ENCODE measurements at places on chromosomes 4 and X.

- DNase-seq: no peak
Measured at GRCh38 chr4:125464146-125464545, 149.4 kb downstream of the FAT4 start.

GRCh38 chr4:138689187-138689586 lies 326.4 kb upstream of the NOCT start:
- DNase-seq: no peak

DNA sequence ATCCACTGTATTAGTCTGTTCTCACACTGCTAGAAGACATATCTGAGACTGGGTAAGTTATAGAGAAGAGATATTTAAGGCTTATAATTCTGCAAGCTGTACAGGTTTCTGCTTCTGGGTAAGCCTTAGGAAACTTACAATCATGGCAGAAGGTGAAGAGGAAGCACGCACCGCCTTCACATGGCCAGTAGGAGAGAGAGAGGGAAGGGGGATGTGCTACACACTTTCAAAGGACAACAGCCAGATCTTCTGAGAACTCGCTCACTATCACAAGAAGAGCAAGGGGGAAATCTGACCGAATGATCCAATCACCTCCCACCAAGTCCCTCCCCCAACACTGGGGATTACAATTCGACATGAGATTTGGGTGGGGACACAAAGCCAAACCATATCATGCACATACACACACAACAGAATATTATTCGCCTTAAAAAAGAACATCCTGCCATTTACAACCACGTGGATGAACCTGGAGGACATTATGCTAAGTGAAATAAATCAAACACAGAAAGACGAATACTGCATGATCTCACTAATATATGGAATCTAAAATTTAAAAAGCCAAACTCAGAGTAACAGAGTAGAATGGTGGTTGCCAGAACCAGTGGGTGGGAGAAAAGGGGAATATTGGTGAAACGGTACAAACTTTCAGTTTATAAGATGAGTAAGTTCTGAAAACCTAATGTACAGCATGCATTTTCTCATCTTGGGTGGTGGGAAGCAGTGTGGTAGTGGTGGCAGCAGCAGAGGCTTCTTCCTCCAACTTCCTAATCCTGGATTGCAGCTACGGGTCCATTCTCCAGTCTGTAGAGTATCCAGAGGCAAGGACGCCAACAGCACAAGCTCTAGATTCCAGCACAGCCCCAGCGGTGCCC lies 12.8 kb downstream of the FRYL start:
- no peak for DNase-seq

DNA sequence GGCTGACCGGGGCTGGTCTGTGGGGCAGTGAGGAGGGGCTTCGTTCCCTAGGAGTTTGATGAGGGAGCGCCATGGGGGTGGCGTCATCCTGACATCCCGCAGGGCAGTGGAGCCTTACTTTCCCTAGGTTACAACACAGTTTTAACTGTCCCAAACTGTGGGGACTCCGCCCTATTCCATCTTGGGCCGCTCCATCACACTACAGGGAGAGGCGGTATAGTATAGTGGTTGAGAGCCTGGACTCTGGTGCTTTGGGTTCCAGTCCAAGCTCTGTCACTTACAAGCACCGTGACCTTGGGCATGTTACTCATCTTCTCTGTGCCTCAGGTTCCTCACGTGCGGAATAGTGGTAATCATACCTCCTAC lies 44.2 kb downstream of the ZNF185 start:
- DNase-seq: no peak

DNA sequence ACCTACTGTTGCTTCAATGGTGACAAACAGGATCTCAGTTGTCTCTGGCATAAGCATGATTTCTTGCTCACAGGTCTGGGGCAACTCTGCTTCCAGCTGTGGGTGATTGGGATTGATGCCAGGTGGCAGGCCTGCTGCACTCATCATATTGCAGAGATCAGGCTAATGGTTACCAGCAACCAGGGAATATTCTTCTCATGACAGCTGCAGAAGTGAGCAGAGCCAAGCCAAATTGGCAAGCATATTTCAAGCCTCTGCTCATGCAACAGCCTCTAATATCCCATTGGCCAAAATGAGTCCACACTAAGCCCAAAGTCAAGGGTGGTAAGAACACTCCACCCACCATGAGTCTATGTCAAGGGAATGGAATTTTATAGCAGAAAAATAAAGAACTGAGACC lies 26.7 kb upstream of the TBC1D19 start:
- no peak for DNase-seq

DNA sequence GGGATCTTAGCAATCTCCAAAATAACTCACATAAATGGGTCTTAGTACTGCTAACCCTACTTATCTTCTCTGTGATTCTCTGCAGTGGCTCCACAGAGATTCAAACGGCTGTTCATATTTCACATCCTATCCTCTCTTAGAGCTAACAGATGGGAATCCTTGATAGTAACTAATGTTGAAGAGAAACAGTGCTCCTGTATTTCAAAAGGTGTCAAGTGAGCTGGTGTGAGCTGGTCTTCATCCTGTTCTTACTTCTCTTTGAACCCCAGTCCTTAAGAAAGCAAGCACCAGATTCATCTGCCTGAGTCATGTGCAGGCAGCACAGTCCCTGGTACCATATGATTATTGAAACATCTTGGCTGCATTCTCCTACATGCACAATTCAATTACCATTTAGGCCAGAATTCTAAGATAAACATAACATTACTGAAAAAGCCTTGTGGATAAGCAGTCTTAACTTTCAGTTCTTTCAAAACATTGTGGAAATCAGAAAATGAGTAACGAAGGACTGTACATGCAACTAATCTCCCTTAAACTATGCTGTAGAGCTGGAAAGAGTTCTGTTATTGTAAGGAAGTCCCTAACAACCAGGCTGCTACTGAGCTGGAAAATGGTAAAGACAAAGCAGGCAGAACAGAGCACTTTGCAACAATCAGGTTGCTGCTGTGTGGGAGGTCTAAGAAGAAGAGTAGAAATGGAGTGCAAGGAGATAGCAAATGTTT lies 153.1 kb downstream of the NPNT start:
- DNase-seq: no peak

- DNase-seq: no peak
Measured at GRCh38 chr4:161320377-161320776, 843.4 kb downstream of the FSTL5 start.

GRCh38 chr4:184850431-184851199 lies 24.8 kb upstream of the ACSL1 start:
- DNase-seq: no peak

GRCh38 chrX:2451501-2452316 lies 49.1 kb downstream of the DHRSX start:
- no peak for DNase-seq

- no peak for DNase-seq
Measured at GRCh38 chr4:65007841-65008439, 598.7 kb upstream of the TECRL start.

- no peak for DNase-seq
Measured at GRCh38 chr4:48752726-48753125, 27.4 kb downstream of the FRYL start.

GRCh38 chr4:113109106-113109718 lies 59.8 kb downstream of the ANK2 start:
- no peak for DNase-seq

DNA sequence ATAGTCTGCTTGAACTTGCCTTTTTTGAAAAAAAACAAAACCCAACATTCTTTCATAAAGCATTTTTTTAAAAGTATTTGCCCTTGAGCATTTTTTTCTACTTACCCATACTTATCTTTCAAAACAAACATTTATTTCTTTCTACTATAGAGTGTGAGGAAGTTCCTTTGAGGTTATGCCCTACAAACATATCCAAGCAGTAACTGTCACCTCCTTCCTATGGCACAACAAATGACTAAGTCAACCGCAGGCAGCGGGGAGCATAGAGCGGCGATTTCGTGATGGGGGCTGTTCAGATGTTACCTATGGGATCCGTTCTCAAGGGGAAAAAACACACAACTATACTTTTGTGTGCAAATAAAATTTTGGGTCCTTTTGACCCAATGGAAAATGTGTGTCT lies 19.4 kb downstream of the SPRY1 start:
- no peak for DNase-seq

DNA sequence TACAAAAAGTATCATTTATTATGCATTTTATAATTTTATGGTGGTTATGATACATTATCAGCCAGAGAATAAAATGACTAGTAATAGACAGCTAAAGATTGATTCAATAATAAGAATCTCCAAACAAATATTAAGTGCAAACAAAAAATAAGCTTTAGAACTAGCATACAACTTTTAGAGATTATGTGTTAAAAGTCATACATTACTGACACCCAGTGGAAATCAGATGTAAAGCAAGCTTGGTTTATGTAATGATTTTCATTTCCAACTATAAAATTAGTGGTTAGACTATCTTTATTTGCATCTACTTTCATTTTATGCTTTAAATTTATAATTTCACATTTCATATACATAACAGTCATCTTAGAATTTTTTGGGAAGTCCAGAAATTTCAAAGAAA lies 57.7 kb downstream of the IL13RA2 start:
- DNase-seq: no peak

GRCh38 chr4:188960411-188961093 lies 821.3 kb downstream of the TRIML1 start:
- no peak for DNase-seq

GRCh38 chrX:69029771-69030170 lies 135.5 kb downstream of the PJA1 start:
- DNase-seq: no peak

- no peak for DNase-seq
Measured at GRCh38 chrX:69020316-69020715, 144.9 kb downstream of the PJA1 start.

- no peak for DNase-seq
Measured at GRCh38 chr4:109321232-109321631, 18.8 kb upstream of the COL25A1 start.

GRCh38 chr4:22999419-22999818 lies 306.7 kb downstream of the GBA3 start:
- DNase-seq: no peak

DNA sequence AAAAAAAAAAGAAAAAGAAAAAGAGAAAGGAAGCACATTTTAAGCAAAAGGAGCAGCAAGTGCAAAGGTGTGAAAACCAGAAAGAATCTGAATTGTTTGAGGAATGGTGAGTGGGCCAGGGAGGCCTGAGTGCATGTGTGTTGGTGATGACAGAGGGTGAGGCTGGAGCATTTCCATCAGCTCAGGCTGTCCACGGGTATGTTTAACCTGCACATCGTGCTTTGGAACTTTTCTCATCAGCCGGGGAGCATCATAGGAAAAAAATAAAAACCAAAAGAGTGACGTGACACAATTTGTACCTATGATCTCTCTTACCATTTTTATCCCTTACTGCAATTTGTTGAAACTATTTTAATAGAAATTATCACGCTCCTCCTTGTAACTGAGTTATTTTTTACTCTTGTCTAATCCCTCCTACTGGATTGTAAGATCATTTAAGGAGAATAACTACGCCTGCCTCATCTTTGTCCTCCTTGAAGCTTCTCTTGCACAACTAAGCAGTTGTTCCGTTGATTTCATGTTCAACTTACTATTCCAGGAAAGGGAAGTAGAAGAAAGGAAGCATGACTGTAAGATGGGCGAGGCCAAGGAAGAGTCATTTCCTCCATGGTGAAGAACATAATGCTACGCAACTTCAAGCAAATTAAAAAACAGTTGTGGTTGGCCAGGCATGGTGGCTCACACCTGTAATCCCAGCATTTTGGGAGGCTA lies 7.0 kb downstream of the PALLD start:
- no peak for DNase-seq

- DNase-seq: no peak
Measured at GRCh38 chrX:781224-782204, 150.9 kb downstream of the SHOX start.

DNA sequence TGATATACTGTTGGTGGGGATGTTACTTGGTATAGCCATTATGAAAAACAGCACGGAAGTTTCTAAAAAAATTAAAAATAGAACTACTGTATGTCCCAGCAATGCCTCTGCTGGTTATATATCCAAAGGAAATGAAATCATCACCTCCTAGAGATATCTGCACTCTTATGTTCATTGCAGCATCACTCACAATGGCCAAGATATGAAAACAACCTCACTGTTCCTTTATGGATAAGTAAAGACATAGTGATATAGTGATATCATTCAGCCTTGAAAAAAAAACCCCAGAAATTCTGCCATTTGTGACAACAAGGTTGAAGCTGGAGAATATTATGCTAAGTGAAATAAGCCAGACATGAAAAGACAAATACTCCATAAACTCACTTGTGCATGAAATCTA lies 543.8 kb upstream of the SLIT2 start:
- no peak for DNase-seq

- no peak for DNase-seq
Measured at GRCh38 chrX:21740329-21741274, 17.3 kb downstream of the SMPX start.

- DNase-seq: no peak
Measured at GRCh38 chrX:150696866-150697265, 3.7 kb downstream of the MTMR1 start.

DNA sequence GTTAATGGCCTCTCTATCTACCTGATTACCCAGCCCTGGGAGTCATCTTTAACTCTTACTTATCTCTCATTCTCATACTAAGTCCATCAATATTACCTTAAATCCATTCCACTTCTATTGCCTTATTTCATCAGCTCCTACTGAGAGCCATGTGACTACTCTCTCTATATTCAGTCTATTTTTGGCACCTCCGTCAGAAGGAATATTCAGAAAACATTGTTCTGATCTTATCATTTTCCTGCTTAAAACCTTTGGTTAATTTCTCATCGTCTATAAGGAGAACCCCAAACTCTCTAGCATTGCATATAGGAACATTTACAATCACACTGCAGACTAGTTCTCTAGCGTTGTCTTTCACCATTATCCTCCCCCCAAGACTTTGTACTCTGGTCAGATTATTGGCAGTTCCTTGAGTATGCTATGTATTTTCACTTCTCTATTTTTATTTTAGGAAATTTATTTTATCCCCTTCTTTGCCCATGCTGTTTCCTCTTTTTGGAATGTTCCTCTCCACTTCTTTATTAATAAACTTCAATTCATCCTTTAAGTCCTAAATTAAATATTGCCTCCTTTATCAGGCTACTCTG lies 13.7 kb upstream of the AMMECR1 start:
- no peak for DNase-seq

DNA sequence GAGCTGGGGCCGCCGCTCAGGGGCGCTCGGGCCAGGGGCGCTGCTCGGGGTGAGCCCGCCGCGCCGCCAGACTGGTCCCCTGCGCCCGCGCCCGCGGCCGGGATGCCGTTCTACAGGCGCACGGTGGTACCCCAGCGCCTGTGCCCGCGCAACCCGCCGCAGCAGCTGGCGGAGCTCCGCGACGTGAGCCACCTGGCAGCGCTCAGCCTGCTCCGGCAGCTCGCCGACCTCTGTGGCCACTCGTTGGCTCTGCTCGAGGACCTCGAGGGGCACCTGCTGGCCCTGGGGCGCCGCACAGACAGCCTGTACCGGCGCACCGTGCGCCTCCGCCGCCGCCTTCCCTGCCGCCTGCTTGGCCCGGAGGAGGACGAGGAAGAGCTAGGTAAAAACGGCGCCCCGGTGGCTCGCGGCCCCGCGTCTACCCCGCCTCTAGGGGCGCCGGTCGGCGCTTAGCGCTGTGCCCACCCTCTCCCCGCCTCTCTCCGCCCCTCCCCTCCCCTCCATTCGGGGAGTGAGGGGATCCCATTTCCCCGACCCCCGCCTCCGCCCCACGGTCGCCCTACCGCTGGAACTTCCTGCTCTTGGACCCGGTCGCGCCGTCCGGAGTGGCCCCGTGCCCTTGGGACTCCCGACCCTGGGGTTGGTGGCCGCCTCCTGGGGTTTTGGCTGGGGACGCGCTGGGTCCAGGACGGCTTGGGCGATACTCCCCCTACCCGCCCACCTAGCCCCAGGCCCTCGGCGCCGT lies 513 bp downstream of the NHSL2 start:
- DNase-seq: peak; percentile 24
